ENCODE measurements at places on chromosomes 5 and 9. TPM values are rescaled to one million over a fixed set of nuclear protein-coding genes. Genes with fewer than 3 reads are reported as not detected.

GRCh38 chr9:127114606-127115005, 7.8 kb downstream of the ANGPTL2 start:
- H3K36me3 ChIP-seq, result no peaks in the 10 kb centered on the region
- no peak for DNase-seq

Gene OCLN
- 0.56 TPM for total RNA-seq

DNA sequence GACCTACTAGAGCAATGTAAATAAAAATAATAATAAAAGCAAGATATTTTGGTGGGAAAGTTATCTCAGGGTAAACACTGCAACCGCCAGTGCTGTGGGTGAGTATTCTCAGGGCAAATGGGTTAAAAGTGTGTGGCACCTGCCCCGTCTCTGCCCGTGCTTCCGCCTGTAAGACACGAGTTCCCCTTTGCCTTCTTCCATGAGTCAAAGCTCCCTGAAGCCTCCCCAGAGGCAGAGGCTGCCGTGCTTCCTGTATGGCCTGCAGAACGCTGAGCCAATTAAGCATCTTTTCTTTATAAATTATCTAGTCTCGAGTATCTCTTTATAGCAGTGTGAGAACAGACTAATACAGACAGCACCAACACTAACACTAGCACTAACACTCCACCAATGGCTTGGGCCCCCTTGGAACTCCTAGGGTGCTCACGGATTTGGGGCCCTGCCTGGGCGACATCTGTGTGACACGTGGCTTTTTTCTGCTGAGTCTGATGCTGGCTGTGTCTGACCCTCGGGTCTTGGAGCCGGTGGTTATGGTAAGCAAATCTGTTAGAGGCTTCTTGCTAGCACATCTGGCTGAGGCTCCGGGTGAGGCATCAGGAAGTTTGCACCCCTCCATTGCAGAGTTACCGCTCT, 10.6 kb downstream of the PLEKHG4B start:
- no peak for DNase-seq
- no peaks in the 10 kb centered on the region for H3K36me3 ChIP-seq
- peaks cover 7% of the 10 kb centered on the region for H3K27me3 ChIP-seq
- no peaks in the 10 kb centered on the region for H3K4me1 ChIP-seq
- H3K27ac ChIP-seq, result no peak overlapping the region
- H3K4me3 ChIP-seq, result no peak overlapping the region

DNA sequence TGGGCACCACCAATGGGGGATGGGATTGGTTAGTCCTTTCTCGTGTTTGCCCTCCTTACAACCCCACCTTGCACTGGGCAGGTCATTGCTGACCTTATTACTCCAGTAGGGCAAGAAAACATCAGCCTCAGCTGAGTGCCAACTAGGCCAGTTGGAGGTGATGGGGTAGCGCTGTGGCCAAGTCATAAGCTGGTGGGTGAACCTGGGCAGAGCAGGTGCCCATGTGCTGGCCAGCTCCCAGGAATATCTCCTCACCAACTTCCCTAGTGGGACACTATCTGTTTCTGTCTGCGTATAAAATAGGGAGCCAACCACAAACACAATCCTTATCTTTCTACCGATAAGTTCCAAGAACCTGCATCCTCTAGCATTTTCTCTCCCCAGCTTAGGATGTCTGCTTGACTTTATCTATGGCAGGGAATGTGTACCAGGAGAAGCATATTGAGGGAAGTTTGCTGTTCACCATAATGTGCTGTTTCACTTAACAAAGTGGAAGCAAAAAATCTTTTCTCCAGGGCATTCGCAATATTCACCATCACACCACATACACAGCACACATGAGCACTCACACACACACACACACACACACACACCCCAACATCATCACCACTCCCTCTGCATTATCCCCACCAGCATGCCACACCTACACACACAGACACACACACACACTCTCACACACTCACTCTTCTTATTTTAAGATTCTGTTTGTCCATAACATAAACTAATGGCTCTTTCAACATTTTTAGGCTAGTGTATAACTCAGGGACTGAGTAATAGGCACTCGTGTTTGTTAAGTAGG, 390.0 kb downstream of the ENC1 start:
- no peaks in the 10 kb centered on the region for H3K4me1 ChIP-seq
- no peak for DNase-seq
- H3K27ac ChIP-seq, result no peak overlapping the region
- peaks cover 11% of the 10 kb centered on the region for H3K27me3 ChIP-seq
- no peak overlapping the region for H3K4me3 ChIP-seq

GRCh38 chr5:87109746-87110145, 157.9 kb upstream of the RASA1 start:
- peaks cover 15% of the 10 kb centered on the region for H3K4me1 ChIP-seq
- H3K36me3 ChIP-seq, result no peaks in the 10 kb centered on the region
- no peak for DNase-seq
- no peaks in the 10 kb centered on the region for H3K27me3 ChIP-seq
- H3K27ac ChIP-seq, result no peak overlapping the region
- no peak overlapping the region for H3K4me3 ChIP-seq

DNA sequence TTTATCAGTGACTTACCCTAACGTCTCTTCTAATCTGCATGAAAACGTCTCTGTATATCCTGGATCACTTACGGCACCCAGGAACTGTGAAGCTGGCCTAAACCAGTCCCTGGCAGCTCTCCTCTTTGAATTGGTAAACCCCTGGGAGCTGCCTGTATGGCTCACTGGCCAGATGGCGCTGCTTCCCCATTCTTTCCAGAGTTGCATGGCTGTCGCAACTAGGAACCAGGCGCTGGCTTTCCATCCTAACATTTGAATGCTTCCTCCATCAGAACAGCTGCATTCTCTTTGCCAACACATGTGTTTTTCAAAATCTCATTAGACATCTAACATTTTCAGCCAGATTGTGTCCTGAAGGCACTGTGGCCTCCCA, 8.0 kb upstream of the PCA3 start:
- no peak overlapping the region for H3K27ac ChIP-seq
- H3K36me3 ChIP-seq, result no peaks in the 10 kb centered on the region
- H3K4me1 ChIP-seq, result no peaks in the 10 kb centered on the region
- H3K4me3 ChIP-seq, result no peak overlapping the region
- H3K27me3 ChIP-seq, result peaks cover 2% of the 10 kb centered on the region
- DNase-seq, result no peak

DNA sequence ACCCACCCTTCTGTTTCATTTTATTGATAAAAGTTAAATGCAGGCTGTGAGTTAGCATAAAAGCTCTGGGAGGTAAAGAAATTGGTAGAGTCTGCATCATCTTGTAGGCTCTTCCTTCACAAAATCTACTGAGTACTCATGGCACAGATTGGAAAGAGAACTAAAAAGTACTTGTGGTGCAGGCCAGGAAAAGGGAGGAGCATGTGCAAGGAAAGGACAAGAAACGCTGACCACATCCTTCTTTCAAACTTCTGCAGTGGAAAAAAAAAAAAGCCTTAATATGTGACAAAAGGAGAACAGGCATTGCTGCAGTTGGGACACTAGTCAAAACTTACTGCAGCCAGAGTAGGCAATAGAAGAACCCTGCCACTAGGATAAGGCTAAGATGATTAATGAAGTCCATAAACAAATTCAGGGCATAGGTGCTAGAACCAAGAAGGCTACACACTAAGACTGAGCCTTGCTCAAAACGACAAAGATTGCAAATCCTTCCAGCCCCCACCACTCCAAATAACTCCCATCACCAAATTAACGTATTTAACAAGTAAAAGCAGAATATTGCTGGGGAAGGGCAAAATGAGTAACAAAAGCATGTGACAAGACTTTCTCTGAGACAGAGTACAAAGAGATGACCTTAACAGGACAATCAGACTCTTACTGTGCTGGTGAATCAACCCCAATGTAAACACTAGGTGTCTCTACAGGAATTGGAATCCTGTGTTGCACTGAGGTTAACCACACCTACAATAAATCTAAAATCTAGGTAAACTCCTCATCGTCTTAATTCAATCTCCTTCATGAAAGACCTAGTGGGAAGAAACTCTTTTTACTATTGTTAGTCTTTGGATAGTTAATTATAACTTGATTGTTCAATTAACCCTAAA, 1024.8 kb downstream of the TLE1 start:
- DNase-seq, result no peak
- H3K27me3 ChIP-seq, result no peaks in the 10 kb centered on the region
- H3K36me3 ChIP-seq, result peaks cover 1% of the 10 kb centered on the region

Gene THBS4
- total RNA-seq, result 2.5 TPM

DNA sequence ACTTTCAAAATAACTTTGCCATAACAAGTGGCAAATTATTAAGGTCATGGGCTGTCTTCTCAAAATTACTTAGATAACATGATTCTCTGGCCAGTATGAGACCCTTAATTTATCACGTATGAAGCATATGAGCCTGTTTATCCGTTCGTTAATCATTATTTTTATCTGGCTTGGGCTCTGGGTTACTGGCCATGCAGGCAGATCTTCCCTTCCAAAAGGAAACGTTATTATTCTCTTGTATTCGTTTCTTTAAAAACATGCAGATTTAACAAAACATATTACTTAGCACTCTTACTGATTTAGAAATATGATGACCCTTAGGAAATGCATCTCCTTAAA, 148.6 kb downstream of the DOCK8 start:
- H3K4me1 ChIP-seq, result no peaks in the 10 kb centered on the region
- H3K4me3 ChIP-seq, result no peak overlapping the region
- no peak for DNase-seq
- H3K27me3 ChIP-seq, result no peaks in the 10 kb centered on the region

Gene TRIP13
- total RNA-seq, result 31.0 TPM

DNA sequence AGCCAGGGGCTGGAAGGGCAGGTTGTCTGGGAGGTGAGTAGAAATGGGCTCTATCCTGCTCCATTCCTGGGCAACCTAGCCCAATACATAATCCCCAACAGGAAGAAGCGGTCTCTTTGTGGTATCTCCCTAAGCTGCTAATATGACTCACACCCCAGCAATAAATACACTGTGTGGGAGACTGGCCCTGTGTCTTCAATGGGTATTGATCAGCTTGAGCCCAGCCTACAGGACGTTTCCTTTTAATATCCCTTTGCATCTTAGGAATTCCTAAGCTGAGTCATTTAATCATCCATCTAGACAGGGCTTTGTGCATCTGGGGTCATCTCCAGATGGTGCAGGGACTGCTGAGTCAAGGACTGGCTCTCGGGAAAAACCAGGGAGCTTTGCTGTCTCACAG, 207.0 kb upstream of the PANK3 start:
- no peaks in the 10 kb centered on the region for H3K36me3 ChIP-seq
- H3K27ac ChIP-seq, result no peak overlapping the region
- no peak overlapping the region for H3K4me3 ChIP-seq
- DNase-seq, result no peak

DNA sequence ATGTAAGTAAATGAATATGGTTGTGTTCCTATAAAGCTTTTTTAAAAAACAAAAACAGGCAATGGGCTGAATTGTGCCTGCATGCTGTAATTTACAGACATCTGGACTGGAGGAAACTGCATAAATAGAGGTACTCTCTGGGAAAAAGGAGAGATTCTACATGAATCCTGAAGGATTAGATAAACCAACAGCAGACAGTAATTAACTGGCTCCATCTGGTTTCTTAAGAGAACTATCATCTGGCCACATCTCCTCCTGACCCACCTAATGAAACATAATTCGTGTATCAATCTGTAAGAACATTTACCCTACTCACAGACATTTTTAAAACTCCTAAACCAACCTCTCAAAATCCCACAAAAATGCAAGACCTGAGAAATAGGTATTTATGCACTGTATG, 528.1 kb upstream of the ST8SIA4 start:
- H3K27me3 ChIP-seq, result no peaks in the 10 kb centered on the region
- H3K4me1 ChIP-seq, result no peaks in the 10 kb centered on the region
- H3K36me3 ChIP-seq, result no peaks in the 10 kb centered on the region
- H3K27ac ChIP-seq, result no peak overlapping the region
- no peak for DNase-seq

- DNase-seq, result no peak
Measured at GRCh38 chr5:91632871-91633270, 249.8 kb upstream of the ARRDC3 start.

GRCh38 chr9:7479300-7479699, 320.3 kb downstream of the DMAC1 start:
- H3K27ac ChIP-seq, result no peak overlapping the region
- H3K36me3 ChIP-seq, result no peaks in the 10 kb centered on the region
- DNase-seq, result no peak
- H3K4me3 ChIP-seq, result no peak overlapping the region
- H3K27me3 ChIP-seq, result peaks cover 5% of the 10 kb centered on the region

DNA sequence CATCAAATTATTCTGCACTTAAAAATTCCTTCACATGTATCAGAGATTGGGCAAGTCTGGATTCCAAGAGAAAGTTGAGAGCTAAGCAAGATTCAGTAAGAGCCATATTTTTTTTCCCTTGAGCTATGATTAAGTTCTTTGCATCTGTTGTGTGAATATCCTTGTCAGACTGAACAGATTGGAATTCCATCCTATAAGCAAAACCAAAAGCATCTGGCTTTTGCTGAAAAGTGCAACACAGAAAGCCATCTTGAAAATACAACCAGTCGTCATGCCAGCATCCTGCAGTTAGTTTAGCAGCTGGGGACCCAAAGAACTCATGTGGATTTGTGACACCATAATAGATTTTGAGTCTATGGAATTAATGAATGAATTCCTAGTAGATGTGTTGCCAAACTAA, 316.9 kb downstream of the MTRR start:
- no peaks in the 10 kb centered on the region for H3K4me1 ChIP-seq
- no peaks in the 10 kb centered on the region for H3K36me3 ChIP-seq
- no peak for DNase-seq
- no peak overlapping the region for H3K27ac ChIP-seq
